Foreskin keratinocyte (primary cell): ENCODE measurements at places on chromosomes 7 and 10.
A peak's percentile ranks its signal among the peaks of the same experiment; 100 is the strongest.

GRCh38 chr7:35524112-35524804, 170.7 kb downstream of the HERPUD2 start:
- DNase-seq = peak; percentile 25

GRCh38 chr7:94908323-94909178, 1.2 kb downstream of the PPP1R9A start:
- no peak for DNase-seq

GRCh38 chr10:132463333-132464255, 66.6 kb downstream of the PWWP2B start:
- no peak for DNase-seq

DNA sequence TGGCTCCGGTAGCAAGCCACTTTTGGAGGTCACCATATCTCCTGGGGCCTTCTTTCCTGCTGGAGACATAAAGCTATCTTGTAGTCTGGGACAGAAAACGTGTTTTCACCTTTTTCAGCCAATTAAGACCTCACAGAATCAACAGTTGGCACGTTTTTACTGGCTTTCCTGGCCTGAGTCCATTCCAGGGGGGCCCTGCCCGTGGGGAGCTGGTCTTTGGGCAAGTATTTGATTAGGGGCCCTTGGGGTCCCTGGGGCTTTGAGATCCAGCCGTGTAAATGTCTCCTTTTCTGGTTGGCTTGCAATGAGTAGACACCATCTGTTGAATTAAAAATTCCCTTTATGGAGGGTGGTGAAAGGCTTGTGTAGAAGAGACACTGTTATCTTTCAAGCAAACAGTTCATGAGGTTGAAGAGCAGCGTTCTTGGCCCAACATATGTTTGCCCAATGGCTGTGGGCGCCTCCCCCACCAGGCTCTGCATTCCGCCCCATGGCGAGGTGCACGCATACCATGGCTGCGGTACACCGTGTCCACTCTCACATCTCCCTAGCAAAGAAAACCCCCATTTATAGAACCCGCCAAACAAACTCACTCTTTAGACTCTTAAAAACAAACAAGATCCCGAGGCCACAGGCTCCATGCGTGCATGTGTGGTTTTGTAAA, 593.2 kb downstream of the LRMDA start:
- no peak for DNase-seq

DNA sequence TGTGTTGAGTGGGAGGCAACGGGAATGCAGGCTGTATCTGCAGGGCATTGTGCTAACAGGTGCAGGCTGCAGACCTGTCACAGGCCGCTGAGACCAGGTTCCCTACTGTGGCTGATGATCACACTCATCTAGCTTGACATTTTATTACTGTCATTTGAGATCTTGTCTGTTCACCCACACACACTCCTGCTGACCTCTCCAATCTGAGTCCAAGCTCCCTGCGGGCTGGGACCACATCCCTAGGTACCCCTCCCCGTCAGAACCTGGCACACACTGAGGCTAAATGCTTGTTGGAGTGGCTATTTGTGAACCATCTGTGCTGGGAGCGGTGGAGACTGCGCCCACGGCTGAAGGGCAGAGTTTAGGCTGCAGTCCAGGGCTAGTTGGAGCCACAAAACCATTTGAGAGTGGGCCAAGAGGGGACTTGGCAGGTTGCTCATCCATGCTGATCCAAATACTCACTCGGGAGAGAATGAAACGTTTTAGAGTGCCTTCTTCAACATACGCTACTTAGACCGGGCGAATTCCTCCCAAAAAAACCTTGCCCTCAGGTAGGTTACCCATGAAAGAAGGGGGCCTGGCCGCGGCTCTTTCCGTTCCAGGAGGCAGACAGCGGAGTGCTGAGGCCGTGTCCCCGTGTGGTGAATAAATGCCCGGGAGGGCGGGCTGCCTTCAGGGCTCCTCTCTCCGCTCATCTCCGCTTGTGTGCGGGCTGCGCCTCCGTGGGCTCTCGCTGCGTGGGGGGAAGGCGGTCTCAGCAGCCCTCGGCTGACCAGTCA, 164.4 kb downstream of the RGS10 start:
- DNase-seq = no peak

GRCh38 chr7:28726555-28726954, 231.6 kb downstream of the TRIL start:
- DNase-seq = no peak

- DNase-seq = peak; percentile 39
Measured at GRCh38 chr10:90167174-90168064, 466.0 kb downstream of the KIF20B start.
